ENCODE measurements at places on chromosomes 2 and 18.
A peak's percentile ranks its signal among the peaks of the same experiment; 100 is the strongest.

DNA sequence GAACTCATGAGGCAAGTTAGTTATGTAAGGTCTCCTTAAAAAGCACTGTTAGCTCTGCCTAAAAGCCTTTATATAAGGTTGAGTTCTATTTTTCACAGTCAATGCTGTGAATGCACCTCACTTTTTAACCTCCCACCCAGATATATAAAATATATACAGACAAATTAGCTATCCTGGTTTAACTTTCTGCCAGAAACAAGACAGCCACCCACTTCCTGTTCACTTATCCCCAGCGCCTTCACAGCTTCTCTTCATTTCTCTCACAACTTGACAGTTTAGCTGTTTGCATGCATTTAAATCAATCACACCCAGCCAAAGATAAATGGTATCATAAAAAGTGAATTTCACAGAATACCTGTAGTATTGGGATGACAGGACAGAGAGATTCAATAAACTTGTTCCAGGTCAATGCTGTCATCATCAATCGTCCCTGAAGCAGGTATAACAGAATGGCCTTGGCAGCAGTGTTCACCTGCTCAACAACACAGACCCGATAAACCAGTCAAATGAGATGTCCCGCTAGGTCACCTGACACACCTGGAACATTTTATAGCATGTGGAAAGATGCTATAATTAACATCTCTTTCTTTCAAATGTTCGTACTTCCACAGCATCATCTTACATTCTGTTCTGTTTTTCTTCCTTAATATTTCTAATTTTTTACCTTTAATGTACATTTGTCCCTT is 55.7 kb downstream of the RTTN start:
- DNase-seq, result no peak

DNA sequence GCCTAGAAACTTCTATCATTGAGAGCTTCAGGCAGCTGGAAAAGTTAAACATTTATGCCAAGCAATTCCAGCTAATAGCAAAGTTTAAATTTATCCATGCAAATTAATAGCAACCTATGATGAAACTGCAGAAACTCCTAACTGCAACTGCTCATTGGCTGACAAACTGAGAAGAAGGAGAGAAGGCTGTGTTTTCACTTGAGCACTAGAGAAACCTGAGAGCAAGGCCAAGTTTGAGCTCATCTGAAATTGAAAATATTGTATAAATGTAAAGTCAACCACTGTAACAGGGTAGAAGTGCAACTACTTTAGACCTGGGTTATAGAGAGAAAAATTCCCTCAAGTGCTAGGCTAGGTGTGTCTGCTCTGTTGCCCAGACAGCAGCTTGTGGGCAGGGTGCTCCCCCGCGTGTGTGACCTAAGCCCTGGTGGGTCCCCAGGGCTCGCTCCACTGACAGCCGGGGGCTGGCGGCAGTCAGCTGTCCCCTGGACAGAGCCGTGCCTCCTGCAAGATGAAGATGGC is 50.2 kb downstream of the CABYR start:
- DNase-seq, result no peak

GRCh38 chr18:35514283-35514682 is 16.5 kb upstream of the INO80C start:
- peak; percentile 37 for DNase-seq

DNA sequence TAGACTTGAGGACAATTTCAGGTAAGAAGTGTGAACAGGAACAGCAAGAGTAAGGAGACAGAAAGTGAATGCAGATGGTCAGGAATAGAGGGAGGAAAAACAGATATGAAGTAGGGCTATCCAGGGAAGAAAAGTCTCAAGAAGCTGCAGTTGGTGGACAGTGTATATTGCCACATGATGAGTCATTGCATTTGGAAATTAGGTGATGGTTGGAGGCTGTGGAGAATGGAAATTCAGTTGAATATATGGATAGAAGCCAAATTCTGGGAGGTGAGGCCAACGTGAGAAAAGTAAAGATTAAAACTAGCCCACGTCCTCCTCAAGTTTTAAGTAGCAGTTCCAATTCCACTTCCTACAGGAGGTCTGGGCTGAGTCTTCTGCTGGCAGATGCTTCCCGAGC is 158.4 kb downstream of the UBE2E3 start:
- no peak for DNase-seq

GRCh38 chr2:66438891-66439811 is 4.2 kb downstream of the MEIS1 start:
- DNase-seq, result no peak

GRCh38 chr2:71064110-71064611 is 4.3 kb upstream of the NAGK start:
- DNase-seq, result no peak

DNA sequence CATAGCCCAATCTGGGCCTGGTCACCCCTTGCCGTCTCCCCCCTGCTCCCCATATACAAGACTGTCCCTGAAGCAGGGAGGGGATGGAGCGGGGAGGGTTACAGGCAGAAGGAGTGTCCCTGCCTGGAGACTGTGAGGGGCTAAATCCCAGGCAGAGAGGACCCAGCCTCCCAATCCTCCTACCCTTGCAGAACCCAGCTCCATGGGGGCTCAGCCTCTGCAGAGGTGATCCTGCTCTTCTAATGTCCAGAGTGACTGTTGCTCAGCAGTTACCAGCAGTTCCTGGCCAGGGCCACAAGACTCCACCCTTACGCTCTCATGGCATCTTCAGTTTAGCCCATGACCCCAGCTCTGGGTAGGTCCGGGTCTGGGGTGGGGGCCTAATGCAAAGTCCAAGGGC is 58.1 kb downstream of the COA5 start:
- DNase-seq, result no peak

DNA sequence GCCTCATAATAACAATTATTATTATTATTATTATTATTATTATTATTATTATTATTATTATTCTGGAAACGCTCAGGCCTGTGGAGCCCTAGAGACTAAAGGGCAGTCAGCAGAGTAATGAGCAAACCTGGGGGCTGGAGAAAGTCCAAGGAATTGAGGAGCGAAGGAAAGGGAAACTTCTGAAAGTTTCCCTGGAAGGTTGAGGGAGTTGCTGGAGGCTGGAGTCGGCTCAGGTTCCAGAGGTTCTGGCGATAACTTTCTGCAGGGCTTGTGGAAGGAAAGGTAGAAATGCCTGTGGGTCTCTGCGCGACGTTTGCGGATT is 9.2 kb downstream of the POU3F3 start:
- no peak for DNase-seq

- DNase-seq, result peak; percentile 54
These were observed 25.9 kb downstream of the GREB1 start for GRCh38 chr2:11559786-11560155.

DNA sequence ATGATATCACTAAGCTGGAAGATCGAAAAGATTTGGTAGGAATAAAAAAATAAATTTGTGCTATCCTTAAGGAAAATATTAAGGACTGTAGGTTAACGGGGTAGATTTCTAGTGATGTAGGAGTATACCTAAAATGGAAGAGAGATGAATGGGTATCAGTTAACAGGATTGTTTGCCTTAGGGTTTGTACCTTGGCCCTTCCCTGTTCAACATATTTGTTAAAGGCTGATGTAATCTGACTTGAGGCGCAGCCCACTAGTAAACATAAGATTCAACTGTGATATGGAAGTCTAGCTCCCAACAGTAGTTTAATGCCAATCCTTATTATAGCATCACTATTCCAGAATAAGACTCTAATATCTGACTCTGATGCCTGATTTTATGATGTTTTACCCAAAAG is 685.2 kb downstream of the DCC start:
- DNase-seq, result no peak

GRCh38 chr18:74967979-74968378 is 241.0 kb downstream of the PTGR3 start:
- no peak for DNase-seq

GRCh38 chr2:29059624-29060023 is 14.7 kb downstream of the PCARE start:
- no peak for DNase-seq

GRCh38 chr2:220228310-220229006 is 601.0 kb downstream of the SLC4A3 start:
- DNase-seq, result no peak

DNA sequence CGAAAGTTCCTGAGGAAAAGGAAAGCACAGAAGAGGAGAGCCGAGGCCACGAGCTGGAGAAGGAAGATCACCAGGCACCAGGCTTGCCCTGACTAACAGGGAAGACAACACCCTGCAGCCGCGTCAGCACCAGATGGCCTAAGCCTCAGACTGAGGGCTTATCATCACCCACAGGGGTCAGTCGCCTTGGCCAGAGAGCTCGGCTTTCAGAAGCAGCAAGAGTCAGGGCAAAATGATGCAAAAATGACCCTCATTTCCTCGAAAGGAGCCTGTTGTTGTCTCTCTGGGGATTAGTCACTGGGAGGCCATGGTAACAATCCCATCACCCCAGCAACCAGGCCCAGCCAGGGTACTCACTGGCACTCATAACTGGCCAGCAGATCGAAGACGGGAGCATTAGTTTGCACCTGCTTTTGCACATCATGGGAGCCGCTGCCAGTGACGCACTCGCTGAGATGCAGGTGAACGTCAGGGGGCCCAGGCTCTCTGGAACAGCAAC is 42.7 kb upstream of the ZFP36L2 start:
- peak; percentile 94 for DNase-seq

DNA sequence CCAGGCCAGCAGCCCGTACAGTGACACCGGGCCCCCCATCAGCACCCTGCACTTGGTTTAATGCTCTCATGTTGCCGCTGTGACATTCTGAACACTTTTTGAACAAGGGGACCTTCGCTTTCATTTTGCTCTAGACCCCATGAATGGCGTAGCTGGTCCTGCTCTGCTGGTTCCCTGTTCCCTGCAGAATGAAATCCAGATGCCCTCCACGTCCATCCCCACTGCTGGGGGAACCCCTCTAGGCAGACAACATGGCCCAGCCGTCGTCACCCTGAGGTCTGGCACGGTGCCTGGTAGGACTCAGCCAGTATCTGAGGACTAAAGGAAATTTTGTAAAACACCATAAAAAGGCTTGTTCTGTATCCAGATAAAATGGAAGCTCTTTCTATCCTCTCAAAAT is 128.6 kb downstream of the KCTD1 start:
- no peak for DNase-seq

DNA sequence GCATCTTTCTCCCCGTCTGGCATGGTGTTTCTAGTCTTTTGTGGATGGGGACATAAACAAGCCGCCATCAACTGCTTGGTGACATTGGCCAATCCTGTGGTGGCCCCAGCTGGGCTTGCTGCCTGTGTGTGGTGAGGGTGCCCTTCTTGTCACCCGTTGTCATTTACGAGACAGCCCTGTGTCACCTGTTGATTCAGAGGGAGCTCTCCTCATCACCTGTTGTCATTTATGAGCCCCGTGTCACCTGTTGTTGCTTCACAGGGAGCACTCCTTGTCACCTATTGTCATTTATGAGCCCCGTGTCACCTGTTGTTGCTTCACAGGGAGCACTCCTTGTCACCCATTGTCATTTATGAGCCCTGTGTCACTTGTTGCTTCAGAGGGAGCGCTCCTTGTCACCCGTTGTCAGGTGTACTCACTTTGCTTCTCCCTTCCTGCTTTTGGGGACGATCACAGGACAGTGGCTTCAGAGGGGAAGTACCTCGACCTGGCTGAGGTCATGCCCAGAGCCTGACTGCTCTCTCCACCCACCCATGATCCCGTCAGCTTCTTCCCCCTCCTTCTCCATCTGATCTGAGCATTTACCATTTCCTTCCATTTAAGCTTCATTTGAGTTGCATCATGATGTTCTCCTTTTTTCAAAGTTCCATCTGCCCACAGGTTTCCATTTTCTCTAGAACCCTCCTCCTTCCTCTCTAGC is 29.1 kb downstream of the HPCAL1 start:
- no peak for DNase-seq

DNA sequence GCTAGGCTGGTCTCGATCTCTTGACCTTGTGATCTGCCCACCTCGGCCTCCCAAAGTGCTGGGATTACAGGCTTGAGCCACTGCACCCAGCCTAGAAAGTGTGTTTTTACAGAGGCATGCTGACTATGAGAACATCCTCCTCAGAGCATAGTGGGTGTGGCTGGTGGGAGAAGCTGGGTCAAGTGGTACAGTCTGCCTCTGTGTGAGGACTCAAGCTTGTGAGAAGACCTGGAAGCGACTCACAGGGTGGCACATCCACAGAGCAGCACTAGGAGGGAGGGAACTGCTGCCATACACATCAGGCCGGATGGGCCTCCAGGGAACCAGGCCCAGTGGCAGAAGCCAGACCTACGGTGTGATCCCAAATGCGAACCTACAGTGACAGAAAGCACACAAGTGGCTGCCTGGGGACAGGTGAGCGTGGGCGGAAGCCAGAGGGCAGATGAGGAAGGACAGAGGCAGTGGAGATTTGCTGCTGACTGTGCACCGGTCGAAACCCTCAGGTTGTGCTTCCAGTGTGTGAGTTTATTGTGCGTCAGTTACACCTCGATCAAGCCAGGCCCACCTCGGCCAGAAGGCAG is 8.9 kb downstream of the ARHGEF4 start:
- no peak for DNase-seq

- DNase-seq, result no peak
These were observed 19.4 kb upstream of the TMX3 start for GRCh38 chr18:68734308-68734707.

DNA sequence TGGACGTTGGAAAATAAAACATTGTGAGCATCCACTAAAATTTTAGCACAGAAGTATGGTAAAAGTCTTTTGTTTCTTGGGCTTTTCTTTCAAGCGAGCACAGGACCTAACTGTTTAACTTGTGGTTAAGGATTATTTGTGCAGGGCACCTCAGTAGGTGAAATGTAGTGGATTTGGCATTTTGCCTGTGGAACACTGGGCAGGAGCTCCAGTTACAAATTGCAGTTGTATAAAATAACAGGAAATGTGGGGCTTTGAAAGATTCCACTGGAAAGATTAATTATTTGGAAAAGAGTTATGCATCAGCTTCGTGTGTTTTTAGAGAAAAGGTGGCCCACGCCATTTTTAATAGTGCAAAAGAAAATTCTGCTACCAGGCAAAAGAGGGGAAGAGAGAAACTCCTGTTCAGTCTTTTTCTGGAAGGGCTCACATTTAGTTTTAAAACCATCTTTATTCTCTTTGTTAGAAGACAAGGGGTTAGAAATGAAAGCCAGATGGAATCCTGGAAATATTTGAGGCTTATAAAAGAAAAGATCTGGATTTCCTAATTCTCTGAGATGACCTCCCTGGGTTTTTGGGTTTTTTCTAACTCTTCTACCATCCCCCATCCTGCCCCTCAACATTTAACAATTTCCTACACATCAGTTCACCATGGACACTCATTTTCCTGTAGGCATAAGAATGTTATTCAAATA is 144.3 kb upstream of the SERTAD2 start:
- DNase-seq, result no peak

DNA sequence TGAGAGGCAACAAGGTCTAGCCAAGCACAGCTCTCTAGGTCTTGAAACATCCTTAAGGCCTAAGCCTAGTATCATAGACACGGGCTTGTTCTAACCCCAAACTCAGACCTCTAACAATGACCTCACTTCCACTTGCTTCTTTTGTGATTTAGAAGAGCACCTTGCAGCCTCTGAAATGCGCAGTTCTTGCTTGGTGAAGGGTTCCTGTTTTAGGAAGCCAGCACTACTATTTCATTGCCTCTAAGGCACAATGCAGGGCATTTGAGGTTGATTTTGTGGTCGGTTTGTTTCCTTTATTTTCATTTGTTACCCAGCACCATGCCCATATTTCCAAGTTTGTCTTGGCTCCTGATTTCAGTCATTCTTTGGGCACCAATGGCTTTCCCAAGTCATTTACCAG is 117.0 kb upstream of the CYP1B1 start:
- DNase-seq, result no peak

- no peak for DNase-seq
These were observed 79.5 kb upstream of the SOX11 start for GRCh38 chr2:5612666-5613065.

- peak; percentile 70 for DNase-seq
These were observed 579 bp upstream of the EMX1 start for GRCh38 chr2:72916743-72917137.

Measured in lower leg skin (tissue), 4 donors.